ENCODE measurements at places on chromosomes 7 and 10.

GRCh38 chr10:130459011-130459410 lies 322.8 kb downstream of the GLRX3 start:
- DNase-seq = no peak

DNA sequence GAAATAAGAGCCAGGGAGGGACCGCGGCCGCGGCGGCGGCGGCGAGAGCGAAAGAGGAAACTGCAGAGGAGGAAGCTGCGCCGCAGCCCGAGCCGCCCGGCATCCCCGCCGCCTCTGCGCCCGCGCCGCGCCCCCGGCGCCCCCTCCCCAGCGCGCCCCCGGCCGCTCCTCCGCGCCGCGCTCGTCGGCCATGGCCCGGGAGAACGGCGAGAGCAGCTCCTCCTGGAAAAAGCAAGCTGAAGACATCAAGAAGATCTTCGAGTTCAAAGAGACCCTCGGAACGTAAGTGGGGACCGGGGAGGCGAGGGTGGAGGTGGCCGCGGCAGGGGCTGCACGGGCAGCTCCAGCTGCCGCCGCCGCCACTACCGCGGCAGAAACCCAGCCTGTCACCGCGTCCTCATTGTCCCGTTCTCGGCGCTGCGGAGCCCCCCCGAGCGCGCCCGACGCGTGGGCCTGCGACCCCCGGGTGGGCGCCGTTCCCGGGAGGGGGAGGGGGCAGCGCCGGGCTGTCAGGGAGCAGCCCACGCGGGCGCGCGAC lies 351 bp downstream of the CAMK1D start:
- DNase-seq = no peak

DNA sequence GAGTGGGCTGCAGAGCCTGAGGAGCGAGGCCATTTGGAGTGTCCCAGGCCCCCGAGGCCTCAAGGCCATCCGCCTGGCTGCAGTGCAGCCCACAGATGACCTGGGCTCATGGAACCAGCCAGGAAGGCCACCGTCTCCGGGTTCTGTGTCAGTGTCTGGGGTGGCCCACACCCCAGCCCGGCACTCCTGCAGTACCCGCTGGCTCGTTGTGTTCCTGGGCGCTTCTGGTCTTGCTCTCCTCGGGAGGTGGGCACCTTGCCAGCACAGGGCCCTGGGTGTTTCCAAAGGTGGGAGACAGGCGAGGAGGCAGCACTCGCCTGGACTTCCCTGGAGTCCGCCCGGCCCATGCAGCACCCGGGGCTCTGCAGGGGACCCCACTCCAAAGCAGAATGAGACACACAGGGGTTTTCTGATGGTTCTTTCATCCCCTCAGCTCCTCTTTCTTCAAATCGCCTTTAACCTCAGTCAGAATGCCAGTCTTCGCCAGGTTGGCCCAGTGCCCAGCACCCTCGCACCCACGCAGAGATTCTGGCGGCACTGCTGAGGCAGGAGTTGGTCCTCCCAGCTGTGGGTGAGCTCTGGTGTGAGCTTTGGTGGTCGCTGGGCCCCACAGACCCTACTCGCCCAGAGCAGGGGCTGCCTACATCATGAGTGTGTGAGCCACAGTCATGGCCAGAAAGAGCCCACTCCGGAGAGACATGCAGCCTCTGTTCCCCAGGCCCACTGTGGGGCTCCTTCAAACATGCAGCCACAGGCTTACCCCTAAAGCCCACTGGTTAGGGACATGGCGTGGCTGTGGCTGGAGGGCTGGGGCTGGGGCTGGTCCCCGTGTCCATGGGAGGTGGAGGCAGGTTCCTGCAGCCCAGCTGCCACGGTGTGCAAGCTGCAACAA lies 155.7 kb downstream of the EBF3 start:
- no peak for DNase-seq

DNA sequence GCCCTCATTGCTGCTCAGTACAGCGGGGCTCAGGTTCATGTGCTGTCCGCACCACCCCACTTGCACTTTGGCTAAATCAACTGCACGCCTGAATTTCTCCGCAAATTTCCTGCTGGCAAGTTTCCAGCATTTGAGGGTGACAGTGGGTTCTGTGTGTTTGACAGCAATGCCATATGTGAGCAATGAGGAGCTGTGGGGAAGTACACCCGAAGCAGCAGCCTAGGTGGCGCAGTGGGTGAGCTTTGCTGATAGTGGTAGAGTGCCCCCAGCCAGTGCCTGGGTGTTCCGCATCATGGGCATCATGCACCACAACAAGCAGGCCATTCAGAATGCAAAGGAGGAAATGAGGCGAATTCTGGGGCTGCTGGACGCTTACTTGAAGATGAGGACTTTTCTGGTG lies 103.9 kb upstream of the POT1 start:
- no peak for DNase-seq

Data from GM19239 (cell line).